Stimulated activated CD8-positive, alpha-beta memory T cell treated with anti-CD3 and anti-CD28 coated beads, Interleukin-2, amount 100 ng/mL, for 1 hour (primary cell): ENCODE measurements at places on chromosomes 1 and 21.

GRCh38 chr21:32134441-32135130 lies 144.3 kb downstream of the MIS18A start:
- DNase-seq: no peak

- DNase-seq: no peak
Measured at GRCh38 chr1:25026730-25027450, 96.8 kb upstream of the RUNX3 start.

DNA sequence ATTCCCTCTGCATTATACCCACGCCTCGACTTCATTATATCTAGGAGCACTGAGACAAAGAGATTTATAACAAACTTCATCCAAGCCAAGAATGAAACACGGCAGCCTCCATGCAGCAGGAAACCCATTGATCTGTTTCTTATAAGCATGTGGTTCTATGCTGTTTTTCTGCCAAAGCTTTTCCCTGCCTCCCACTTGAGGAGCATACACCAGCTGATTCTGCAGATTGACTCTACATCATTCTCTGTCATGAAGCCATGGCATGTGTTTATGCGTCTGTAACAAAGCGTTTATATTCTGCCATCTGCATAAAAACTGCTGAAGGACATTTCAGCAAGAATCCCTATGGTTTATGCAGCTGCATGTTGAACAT lies 102.0 kb downstream of the CYYR1 start:
- DNase-seq: no peak

GRCh38 chr1:91054780-91055481 lies 33.1 kb upstream of the ZNF644 start:
- DNase-seq: no peak

DNA sequence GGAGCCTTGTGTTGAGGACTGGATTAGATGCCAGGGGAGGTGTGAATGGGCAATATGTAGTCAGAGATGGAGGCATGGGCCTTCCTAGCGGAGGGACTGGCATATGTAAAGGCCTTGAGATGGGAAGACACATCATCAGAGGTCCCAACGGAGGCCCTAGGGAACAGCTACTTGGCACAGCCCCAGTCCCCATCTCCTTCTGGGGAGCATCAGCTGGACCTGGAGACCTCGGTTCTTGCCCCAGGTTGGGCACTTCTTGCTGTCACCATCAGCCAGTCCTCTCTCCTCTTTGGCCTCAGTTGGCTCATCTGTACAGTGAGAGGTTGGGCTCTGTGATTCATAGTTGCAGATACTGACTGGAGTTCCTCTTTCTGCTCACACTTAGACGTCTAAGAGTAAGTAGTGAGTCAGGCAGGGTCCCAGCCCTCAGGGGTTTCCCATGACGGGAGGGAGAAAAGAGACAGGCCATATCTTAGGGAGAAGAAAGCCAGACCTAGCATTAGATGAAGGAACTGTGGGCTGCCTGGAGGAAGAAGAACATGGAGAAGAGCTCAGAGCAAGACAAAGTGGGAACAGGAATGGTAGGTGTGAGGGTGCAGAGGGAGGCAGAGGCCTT lies 3.4 kb upstream of the MARCKSL1 start:
- DNase-seq: no peak

DNA sequence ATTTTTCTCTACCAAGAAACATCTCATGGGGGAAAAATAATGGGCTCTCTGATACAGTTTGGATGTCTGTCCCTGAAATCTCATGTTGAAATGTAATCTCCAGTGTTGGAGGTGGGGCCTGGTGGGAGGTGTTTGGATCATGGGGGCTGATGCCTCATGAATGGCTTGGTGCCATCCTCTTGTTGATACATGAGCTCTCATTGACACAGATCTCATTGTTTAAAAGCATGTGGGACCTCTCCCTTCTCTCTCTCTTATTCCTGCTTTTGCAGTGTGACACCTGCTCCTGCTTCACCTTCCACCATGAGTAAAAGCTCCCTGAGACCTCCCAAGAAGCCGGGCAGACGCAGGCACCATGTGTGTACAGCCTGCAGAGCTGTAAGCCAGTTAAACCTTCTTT lies 332.5 kb upstream of the NRIP1 start:
- DNase-seq: no peak

DNA sequence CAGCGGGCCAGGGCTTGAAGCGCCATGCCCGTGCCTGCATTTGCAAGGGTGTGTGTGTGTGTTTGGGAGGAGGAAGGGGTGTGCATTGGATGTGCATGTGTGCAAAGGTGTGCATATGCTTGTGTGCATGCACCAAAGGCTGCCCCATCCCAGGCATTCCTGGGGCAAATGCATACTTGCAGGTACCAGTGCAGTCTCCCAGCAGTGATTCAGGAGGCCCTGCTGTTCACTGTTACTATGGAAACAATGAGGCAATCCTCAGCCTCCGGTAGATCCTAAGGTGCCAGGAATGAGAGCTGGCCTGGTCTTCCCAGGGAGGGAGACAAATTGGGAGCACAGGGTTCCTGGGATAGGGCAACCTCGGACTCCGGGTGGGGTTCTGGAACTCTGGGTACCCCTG lies 7.5 kb upstream of the FNDC5 start:
- no peak for DNase-seq

- no peak for DNase-seq
Measured at GRCh38 chr1:47709019-47709871, 271.4 kb downstream of the FOXD2 start.

DNA sequence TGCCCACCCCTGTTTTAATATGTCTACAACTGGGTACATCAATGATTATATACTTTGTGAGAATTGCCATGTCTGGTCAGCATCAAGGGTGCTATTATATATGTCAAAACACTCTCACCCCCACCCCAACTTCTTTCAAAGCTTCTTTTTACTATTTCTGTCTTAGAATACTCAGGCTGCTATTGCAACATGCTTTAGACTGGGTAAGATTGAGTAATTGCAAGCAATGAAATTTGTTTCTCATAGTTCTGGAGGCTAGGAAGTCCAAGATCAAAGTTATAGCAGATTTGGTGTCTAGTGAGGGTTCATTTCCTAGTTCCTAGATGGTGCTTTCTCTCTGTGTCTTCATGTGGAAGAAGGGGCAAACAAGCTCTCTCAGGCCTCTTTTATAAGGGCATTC lies 100.5 kb upstream of the KCNK1 start:
- no peak for DNase-seq

GRCh38 chr1:155463865-155464650 lies 98.5 kb downstream of the ASH1L start:
- DNase-seq: no peak

GRCh38 chr1:108858230-108858950 lies 1.5 kb upstream of the AKNAD1 start:
- no peak for DNase-seq

- DNase-seq: no peak
Measured at GRCh38 chr1:113168946-113169345, 95.9 kb downstream of the LRIG2 start.

- no peak for DNase-seq
Measured at GRCh38 chr1:25051504-25051903, 121.4 kb upstream of the RUNX3 start.

DNA sequence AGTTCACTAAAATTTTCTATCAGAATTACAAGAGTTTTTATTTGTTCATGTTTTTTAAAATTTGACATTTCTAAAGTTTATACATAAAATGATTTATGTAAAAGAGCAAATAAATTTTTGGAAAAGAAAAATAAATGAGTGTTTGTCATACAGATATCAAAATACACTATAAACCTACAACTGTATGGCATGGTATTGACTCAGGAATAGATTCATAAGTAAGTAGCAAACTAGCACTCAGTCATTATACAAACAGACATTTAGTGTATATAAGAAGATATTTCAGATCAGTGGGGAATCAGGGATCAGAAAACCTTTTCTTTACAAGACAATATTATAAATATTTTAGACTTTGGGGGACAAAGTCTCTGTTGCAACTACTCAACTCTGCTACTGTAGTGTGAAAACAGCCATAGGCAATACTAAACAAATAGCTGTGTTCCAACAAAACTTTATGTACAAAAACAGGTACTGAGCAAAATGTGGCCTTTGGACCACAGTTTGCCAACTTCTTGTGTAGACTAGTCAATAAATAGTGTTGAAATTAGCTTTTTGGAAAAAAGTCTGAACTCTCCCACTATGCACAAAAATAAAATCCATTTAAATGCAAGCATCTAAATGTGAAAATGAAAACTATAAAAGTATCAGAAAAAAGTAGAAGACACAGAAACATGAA lies 508.8 kb upstream of the CAMK1G start:
- no peak for DNase-seq

DNA sequence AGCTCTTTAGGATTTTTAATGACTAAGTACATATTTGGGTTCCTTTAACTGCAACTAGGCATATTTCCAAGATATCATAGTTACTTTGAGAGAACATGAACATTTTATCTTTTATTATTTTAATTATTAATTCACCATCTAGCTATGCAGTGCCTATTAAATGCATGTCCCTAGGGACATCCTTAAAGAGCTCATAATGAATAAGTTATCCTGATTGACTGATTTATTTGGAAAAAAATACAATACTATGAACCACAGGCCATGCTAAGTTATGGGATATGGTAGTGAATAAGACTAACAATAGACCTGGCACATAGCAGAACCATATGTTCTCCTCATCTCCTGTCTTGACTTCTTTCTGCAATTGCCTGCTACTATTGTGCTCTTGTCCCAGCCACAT lies 16.4 kb upstream of the C1orf105 start:
- no peak for DNase-seq

- no peak for DNase-seq
Measured at GRCh38 chr21:35226968-35227744, 178.1 kb upstream of the RUNX1 start.

DNA sequence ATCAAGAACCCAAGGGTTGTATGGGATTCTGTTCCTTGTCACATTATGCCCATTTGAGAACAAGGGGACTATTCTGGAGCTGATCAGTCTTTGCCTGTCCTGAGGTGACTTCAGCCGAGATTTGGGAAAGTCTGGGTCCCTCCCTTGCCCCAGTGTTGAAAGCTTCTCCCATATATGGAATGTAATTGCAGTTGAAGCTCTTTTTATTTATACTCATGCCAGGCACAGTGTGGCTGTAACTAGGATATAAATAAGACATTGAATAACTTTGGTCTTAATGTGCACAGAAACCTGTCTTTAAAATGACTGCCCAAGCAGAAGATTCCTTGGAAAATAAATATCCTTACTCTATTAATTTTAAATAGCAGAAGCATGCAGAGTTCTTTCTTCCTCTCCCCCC lies 15.2 kb downstream of the AKNAD1 start:
- no peak for DNase-seq
